ENCODE measurements at places on chromosomes 5 and 9. TPM values are rescaled to one million over a fixed set of nuclear protein-coding genes. Genes with fewer than 3 reads are reported as not detected.
A peak's percentile ranks its signal among the peaks of the same experiment; 100 is the strongest.

The LHX3 gene
- total RNA-seq = not detected

The CHMP5 gene
- 86.5 TPM for total RNA-seq

DNA sequence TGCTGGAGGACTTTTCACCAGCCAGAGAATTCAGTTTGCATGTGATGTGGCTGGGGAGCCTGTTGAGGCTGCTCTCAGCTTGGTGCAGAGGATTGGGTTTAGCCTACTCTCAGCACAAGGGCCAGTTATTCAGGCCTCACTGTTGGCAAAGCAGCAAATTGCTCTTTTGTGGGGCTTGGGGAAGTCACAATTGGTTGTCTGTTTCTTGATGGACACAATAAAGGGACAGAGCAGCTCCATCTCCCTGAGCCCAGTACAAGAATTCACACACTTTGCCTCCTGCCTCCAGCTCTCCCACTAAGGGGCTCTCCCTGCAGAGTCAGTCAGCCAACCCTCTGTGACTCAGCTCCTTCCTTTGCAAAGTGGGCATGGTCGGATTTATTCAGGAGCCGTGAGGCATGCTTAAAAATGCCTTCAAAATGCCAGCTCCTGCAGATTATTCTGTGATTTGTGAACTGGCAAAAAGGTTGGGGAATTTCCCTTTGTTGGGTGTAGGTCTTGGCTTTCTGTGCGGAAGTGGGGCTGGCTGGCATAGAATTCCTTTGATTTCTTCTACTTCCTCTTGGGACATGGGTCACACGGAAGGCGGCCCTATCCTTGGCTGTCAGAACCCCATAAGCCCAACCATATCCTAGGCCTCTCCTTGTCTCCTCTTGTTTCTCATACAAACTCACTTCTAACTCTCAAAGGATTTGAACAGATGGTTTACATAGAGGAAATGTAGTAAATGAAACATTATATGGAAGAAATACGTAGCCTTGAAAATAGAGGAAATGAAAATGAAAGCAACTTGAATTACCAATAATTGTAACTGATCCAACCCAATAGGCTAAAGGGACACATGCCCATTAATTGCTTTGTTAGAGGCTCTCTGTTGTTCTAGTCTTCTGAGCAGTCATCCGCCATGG, 118.7 kb upstream of the CD180 start:
- DNase-seq = peak; percentile 72

DNA sequence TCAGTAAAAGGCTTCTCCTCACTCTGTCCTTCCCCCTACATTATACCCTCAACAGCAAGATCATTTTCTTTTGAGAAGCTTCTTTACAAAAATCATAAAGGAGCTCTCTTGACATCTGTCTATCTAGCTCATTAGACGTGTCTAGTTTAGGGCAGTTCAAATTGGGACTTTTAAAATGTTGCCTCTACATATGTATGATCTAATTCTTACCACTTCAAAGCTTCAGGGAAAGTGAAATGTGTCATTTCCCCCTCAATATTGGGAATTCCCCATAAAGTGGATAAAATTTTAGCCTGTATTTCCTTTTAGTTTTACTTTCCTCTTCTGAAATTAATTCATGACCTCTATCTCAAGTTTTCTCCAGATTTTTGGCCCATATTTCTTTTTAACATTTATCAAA, 323.7 kb downstream of the ARRDC3 start:
- no peak for DNase-seq

The CDC20B gene
- not detected for total RNA-seq

DNA sequence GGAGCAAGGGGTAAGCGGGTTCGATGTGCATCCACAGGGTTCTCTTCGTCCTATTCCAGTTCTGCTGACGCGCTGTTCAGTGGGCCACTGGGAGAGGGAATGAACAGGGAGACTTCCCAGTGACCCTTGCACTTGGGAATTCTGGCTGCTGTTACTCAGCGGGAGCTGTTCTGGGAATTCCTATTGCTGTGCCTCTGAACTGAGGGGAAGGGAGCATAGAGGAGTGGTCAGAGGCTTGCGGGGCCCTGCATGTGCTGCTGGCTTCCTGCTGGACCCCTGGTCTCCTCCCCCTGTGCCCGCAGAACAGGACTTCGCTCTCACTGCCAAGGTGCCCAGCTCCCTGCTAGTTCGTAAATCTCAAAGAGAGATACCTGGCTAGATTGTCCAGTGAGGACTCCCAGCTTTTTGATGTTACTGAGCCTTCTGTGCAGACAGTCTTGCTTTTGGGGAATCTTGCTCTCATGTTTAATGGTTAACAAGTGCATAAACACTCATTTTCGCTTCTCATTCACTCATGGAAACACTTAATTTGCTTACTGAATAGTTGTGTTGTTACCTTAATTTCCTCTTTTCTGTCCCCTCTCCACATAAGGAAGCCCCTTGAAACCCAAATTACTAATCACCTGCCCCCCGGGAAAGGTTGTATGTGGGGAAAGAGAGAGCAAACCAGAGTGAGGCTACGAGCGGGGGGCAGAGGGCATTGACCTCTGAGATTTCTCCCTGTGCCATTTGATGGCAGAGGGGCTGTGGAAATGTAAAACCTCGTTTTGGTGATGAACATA, 5.9 kb downstream of the TRIO start:
- DNase-seq = no peak

GRCh38 chr5:5422819-5423515, 490 bp downstream of the ICE1 start:
- DNase-seq = no peak

DNA sequence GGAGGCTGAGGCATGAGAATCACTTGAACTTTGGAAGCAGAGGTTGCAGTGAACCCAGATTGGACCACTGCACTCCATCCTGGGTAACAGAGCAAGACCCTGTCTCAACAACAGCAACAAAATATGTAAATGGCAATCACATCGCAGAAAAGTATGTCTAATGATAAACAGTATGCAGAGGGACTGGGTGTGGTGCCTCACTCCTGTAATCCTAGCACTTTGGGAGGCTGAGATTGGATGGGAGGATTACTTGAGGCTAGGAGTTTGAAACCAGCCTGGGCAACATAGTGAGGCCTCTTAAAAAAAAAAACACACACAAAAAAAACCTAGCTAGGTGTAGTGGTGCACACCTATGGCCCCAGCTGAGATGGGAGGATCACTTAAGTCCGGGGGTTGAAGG, 40.3 kb downstream of the HSDL2 start:
- no peak for DNase-seq

GRCh38 chr5:98543490-98543889, 230.0 kb upstream of the RGMB start:
- DNase-seq = no peak

DNA sequence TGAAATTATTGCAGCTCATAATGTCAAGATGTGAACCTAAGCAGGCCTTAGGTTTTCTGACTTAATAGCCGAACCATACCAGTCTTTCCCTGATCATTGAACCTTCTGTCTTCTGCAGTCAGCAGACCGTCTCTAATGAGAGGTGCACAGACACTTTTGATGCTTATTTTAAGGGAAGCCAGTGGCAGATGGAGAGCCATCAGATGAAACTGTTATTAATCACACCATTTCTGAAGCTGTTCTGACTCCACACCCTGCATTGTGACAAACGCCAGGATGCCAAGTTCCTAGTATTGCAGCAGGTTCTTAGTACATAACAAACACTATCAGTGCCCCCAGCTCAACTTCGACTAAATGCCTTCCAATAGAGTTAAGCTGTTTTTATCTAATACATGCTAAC, 43.0 kb downstream of the PIK3R1 start:
- DNase-seq = no peak

DNA sequence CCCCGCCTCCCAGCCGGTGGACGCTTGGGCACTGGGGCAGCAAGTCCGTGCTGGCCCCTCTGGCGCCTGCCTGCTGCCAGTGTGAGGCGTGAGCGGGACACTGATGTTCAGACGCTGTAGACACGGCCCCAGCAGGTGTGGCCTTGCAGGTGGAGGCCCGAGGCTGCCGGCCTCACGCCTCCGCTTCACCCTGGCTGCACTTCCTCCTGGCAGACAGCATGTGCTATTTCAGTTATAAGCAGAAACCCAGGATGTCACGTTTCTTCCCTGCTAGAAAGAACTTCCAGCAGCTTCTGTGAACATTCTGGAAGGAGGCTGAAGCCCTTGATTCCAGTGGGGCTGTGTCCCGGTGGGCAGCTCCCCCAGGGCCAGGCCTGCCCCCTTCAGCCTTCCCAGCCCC, 114.8 kb upstream of the FCN2 start:
- no peak for DNase-seq

The FRRS1L gene
- total RNA-seq = not detected

The TRIM36 gene
- 4.2 TPM for total RNA-seq
